ENCODE measurements at places on chromosomes 5 and 9. TPM values are rescaled to one million over a fixed set of nuclear protein-coding genes. Genes with fewer than 3 reads are reported as not detected.

DNA sequence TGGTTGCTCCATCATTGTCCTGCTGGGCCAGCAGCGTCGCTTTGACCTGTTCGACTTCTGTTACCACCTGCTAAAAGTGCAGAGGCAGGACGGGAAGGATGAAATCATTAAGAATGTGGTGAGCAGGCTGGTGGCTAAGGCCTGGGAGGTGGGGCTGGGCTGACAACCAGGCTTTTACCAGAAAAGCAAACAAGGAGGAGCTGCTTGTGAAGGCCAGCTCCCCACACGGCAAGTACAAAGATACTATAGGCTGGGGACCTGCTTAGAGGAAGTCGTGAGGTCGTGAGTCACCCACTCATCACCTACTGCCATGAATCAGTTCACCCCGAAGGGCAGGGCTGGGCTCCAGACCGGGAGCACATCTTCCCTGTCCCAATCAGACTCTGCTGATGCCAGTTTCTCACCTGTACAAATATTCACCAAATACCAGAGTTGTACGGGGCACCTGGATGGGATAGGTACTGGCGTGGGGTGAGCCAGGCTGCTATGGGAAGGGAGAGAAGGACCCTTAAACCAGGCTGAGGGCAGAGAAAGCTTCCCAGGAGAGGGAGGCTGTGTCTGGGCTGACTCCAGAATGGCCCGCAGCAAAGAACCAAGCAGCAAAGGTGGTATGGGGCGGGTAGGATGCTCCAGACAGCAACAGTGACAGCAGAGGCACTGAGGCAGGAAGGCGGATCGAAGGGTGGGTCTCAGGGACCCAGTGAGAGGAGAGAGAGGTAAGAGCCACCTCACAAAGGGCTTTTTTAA is 69.3 kb upstream of the NIPAL4 start:
- no peak for DNase-seq

DNA sequence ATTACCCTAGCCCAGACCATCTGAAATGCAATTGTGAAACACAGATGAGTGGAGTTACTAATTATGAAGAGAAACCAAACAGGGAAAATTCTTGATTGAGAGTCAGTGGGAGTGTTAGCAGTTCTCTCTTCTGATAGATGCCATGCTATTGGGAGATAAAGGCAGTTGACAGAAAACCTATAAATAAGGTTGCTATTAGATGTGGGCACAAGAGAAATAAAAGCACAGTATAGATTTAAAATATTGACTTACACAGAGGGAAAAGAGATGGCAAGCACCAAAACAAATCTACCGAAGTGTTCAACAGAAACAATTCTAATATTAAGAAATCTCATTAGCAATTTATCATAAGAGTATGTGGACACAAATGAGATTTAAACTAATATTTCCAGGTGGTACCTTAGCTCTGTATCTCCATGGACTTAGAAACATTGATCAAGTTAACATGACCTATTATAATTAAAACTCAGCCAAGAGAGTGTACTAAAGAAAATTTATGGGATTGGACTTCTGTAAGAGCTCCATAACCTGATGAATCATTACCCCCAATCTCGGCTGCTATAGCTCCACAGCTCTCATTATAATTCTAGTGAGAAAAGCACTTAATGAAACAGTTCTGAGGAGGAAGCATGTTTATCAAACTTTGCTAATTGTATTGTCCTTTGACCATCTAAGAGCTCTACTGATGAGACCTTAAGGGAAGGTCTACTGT is 665.0 kb upstream of the RIOK2 start:
- no peak for DNase-seq

DNA sequence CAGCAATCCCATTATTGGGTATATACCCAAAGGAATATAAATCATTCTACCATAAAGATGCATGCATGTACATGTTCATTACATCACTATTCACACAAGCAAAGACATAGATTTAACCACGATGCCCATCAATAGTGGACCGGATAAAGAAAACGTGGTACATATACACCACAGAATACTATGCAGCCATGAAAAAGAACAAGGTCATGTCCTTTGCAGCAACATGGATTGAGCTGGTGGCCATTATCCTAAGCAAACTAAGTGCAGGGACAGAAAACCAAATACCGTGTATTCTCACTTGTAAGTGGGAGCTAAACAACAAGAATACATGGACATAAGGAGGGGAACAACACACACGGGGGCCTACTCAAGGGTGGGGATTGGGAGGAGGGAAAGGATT is 33.8 kb upstream of the LAMC3 start:
- no peak for DNase-seq

DNA sequence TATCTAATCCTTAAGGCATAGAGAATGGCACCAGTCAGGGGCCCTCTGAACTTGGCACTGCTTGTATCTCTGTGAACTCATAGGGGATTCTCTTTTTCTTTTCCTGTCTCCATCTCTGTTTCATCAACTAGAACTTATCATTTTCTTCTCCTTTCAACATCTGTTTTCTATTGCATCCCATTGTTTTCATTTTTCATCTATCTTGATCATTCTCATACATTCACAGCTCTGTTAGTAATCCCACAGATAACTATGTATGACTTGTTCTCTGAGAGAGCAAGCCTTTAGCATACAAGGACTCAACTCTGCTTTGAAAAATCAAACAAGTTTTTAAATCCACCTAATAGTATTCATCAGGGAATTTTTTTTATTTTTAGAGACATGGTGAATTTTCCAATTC is 264.3 kb downstream of the ARRDC3 start:
- no peak for DNase-seq

GRCh38 chr5:117776977-117777376 is 1202.4 kb upstream of the SEMA6A start:
- no peak for DNase-seq

DNA sequence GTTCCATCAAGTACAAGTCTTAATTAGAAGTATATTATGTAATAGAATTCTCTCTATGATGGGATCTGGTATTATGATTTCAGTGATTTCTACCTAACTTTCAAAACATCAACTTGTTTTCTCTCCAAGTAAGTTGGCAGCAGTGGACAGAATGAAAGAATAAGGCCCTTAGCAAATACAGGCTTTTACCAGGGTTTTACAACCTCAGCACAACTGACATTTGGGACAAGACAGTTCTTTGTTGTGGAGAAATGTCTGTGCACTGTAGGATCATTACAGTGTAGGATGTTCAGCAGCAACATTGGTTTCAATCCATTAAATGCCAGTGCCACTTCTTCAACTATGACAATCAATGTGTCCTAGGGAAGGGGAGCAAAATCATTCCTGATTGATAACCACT is 48.8 kb downstream of the MLANA start:
- no peak for DNase-seq

GRCh38 chr9:28839778-28840430 is 1266.6 kb upstream of the C9orf72 start:
- DNase-seq = no peak

- no peak for DNase-seq
These were observed 97.5 kb downstream of the RFK start for GRCh38 chr9:76296561-76297310.

Gene C9
- total RNA-seq = under 0.01 TPM

Gene RNF183
- total RNA-seq = not detected

Gene ABCA1
- 28.5 TPM for total RNA-seq

Gene PAEP
- not detected for total RNA-seq

Gene GFI1B
- 0.41 TPM for total RNA-seq
